Activated CD8-positive, alpha-beta memory T cell treated with anti-CD3 and anti-CD28 coated beads for 48 hours (primary cell): ENCODE measurements at places on chromosomes 13 and 19.

DNA sequence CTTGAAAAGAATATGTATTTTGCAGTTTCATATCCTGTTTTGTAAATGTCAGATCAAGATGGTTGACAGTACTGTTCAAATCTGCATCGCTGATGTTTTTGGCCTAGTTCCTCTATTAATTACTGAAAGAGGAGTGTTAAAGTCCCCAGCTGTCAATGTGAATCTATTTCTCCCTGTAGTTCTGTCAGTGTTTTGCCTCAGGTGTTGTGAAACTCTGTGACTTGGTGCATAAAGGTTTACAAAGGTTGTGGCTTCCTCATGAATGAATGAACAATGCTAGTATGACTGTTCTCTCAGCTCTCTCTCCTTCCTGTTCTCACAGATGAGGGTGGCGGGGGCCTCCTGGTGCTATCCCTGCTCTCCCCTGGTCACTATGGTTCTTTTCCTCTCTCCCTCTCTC lies 142.4 kb downstream of the MYCBP2 start:
- DNase-seq: no peak

DNA sequence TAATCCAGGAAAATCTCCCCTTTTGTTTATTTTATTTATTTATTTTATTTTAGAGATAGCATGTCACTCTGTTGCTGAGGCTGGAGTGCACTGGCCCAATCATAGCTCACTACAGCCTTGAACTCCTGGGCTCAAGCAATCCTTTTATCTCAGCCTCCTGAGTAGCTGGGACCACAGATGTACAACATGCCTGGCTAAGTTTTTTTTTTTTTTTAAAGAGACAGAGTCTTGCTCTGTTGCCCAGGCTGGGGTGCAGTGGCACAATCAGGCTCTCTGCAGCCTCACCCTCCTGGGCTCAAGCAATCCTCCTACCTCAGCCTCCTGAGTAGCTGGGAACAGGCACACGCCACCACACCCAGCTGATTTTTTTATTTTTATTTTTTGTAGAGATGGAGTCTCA lies 6.3 kb upstream of the PDCD2L start:
- DNase-seq: no peak

DNA sequence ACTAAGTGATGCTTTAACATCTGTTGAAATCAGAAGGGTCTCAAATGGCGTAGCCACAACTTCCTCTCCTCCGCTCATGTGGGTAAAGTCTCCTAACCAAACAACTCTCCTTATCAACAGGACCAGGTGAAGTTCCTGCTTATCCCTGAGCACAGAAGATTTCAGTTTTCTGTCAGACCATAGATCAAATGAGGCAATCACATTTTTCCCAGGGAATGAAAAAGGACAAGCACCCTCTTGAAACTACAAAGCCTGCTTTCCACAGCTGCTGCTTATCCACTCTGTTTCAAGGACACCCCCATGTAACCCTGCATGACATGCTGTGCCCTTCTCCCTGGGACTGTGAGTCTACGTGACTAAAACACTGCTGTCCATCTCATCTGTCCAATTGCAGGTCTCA lies 788.3 kb upstream of the SLITRK5 start:
- DNase-seq: no peak

DNA sequence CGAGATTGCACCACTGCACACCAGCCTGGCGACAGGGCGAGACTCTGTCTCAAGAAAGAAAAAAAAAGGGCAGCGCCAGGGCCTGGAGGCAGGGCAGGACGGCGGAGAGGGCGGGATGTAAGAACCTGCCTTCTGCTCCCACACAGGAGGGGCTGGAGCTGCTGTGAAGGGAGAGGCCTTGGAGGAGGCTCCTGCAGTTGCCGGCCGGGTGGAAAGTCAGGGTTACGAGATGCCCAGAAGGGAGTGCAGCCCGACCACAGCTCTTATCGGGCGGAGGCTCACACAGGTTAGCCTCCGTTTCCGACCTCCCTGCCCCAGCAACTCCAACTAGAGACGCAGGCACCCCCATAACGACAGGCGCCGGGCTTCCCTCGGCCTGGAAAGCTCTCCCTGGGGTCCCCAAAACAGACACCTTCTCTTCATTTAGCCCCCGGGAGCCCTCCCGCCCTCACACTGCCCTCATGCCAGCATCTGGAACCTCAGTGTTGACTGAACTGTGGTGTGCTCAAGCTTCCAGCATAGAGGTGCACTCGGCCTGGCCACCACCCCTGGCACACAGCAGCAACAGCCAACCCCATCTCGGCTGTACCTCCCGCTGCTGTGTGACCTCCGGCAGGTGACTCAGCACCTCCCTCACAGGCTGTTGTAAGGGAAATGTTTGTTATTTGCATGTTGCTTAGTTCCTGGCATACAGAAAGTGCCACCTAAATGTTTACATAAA lies 1.4 kb downstream of the PLPP2 start:
- DNase-seq: no peak

- no peak for DNase-seq
Measured at GRCh38 chr13:36432106-36432544, at the start of gene CCNA1. TSS of gene CCNA1 (plus strand) at chr13:36432495. CDS start at chr13:36433057, 562 bp downstream.

DNA sequence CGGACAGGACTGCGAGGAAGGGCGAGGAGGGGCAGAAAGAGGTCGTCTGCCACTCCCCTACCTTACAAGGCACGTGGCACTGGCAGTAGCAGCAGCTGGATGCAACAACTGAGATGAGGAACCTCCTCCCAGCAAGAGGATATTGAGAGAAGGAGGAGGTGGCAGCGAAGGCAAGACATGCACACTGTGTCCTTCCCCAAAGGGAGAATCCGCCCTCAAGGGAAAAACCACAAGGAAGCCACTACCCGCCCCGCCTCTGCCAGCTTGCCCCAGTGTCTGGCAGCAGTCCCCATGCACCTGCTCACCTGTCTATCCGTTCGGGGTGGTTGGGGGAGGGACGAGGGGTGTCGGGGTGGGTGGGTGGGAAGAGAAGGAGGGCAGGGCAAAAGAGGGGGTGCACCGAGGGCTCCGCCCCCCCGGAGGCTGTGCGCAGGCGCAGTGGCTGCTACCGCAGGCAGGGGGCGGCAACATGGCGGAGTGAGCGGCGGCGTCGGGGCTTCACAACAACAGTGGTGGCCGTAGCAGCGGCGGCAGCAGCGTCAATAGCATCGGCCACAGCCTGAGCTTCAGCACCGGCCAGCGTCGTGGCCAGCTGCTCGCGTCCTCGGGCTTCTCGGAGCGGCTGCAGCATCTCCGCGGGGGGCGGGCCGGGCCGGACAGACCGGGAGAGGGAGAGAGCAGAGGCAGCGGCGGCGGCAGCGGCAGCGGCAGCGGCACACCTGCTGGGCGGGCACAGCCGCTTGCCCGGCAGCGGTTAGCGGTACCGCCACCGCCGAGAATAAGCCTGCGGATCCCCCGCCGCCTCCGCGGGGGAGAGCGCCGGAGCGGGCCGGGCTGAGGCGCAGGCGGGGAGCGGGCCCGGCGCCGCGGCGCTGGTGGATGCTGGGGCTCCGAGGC lies at the start of gene NBEA:
NBEA (plus strand) TSS at position 436 of the 897 bp plus-strand sequence. CDS start 551 bp downstream, outside the sequence.
- peak; percentile 49 for DNase-seq

GRCh38 chr13:20825477-20825875 lies 51.7 kb upstream of the EEF1AKMT1 start:
- no peak for DNase-seq

DNA sequence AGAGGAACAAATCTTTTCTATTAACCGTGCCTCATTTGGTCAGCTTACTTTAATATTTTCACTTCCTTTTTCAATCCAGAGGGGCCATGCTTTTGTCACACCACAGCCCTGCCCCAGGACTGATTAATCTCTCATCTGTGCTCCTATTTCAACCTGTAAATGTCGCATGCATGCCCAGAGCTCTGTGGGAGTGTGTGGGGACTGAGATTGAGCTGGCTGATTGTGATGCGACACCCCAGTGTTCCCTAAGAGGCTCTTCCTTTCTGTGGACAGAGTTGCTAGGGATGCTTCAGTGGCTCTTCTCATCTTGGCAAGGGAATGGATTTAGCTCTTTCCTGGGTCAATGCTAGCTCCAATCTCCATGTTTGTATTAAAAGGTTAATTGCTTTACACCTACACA lies 249.6 kb downstream of the TDRD3 start:
- DNase-seq: no peak

- DNase-seq: no peak
Measured at GRCh38 chr13:41608111-41608838, 150.9 kb downstream of the RGCC start.

DNA sequence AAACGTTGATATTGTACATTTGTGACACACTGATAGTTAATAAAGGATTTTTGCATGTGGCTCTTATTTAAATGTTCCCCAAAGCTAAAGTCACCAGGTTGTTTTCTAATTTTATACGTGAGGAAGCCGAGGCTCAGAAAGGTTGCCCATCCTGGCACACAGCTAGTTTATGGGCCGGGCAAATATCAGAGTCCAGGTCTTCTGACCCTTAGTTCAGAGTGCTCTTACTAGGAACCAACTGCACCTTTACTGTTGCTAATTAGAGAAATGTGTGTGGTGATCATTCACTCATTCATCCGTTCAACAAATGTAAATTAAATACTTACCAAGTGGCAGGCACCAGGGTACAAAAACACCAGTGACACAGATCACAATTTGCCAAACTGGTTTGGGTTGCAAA lies 46.3 kb upstream of the RGCC start:
- no peak for DNase-seq
